ENCODE measurements at places on chromosomes 6 and 20.

DNA sequence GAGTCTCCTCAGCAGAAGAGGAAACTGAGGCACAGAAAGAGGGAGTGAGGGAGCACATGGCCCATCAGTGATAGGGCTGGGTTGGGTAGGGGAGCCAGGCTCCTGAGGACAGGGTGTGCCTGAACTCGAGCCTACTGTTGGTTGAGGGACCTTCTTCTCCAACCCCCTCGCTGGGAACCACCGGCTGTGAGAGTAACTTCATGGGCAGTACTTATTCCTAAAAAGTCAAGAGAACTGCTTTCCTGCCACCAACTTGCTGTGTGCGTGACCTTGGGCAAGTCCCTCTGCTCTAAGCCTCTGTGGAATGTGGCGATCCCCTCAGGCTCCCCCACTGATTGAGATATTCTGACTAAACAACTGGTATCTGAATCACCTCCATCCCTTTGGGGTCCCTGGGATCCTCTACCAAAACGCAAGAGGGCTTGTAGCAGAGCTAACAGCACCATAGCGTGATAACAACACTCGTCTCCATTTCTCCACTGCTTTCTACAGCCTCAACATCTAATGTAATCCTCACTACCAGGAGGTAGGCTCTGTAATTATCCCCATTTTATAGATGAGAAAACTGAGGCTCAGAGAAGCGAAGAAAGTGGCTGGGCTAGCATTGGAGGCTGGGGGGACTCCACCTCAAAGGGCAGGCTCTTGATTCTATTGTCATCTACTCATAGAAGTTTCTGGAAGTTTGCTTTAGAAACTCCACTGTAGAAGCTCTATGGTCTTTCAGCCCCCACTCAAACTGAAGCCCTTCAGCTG lies 76.0 kb downstream of the JPH2 start:
- DNase-seq: peak; percentile 5

GRCh38 chr6:27584326-27584725 lies 111.4 kb upstream of the ZNF184 start:
- no peak for DNase-seq

DNA sequence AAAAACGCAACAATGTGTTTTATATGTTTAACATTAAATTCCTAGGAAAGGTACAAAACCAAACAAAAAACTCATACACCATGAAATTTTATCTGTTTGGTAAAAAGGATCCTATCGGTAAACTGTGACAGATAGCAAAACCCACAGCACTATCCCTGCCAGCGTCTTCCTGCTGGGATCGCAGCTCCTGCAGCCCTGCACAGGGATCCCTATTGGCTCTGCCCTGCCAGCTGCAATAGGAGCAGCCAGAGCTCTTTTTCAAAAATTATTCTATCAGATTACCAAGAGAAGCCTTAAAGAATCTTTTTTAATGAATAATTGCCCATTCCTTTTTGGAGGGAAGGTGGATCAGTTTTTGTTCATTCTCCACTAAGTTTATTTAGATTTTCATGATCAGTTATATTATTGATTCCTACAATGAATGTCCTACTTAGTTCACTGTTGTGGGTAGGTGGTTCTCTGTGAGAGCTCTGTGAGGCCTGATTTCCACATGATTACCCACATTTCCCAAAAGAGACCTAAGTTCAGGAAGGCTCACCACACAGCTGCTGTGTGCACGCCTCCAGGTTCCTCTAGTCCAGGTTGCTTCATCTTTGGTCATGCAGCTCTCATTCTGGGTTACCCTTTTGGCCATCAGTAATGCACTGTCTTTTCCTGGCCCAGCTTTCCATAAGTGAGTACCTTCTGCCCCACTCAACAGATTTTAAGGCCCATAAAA lies 293.8 kb downstream of the FRK start:
- no peak for DNase-seq

- DNase-seq: no peak
Measured at GRCh38 chr6:168700880-168701279, 259.9 kb downstream of the SMOC2 start.

DNA sequence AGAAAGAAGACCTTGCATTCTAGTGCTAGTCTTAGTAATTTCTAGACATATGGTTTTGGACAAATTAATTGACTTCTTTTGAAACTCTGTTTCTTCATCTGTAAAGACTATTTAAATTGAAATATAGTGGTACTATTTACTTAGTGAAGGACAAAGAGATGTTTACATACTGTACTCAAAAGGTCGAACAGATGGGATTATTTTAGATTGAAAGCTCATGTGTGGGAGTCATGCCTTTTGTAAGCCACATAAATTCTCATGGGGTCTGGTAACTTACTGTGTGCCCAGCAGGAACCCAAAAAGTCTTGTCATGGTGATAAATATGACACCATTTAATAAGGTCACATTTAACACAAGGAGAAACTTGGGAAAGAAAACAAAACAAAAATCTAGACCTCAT lies 368.2 kb upstream of the CITED2 start:
- DNase-seq: no peak

DNA sequence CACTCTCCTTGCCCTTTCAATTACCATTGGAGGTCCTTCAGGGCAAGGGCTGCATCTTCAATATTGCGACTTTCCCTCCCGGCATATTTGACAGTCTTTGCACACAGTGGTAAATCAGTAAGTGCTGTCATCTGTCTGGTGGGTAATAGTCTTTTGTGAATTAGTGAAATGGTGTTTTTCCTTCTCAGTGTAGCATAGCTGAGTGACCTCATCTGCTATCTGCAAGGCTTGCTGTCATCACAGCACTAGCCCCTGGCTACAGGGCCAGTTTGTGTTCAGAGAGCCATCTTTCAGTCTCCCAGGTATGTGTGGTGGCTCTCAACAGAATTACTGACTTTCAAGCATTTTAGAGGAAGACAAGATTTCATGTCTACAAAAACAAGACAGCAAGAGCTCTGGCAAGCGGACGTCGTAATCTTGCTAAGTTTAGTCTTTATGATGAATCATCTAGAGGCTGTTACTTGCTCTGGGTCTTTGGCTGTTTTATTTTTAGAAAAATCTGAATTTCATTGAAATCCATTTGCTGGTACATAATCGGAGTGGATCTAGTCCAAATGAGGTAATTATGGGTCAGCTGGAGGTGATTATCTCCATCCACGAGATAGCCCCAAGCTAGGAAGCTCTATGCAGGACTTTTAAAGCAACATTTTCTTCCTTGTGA lies 528.9 kb downstream of the EPM2A start:
- DNase-seq: peak; percentile 92
